HFFc6 (cell line): ENCODE measurements at places on chromosomes 7 and 10.
A peak's percentile ranks its signal among the peaks of the same experiment; 100 is the strongest.

- DNase-seq, result no peak
Observed at GRCh38 chr7:159064121-159064815, 80.4 kb downstream of the VIPR2 start.

GRCh38 chr10:77835669-77836086 is 90.9 kb downstream of the DLG5 start:
- no peak for DNase-seq

DNA sequence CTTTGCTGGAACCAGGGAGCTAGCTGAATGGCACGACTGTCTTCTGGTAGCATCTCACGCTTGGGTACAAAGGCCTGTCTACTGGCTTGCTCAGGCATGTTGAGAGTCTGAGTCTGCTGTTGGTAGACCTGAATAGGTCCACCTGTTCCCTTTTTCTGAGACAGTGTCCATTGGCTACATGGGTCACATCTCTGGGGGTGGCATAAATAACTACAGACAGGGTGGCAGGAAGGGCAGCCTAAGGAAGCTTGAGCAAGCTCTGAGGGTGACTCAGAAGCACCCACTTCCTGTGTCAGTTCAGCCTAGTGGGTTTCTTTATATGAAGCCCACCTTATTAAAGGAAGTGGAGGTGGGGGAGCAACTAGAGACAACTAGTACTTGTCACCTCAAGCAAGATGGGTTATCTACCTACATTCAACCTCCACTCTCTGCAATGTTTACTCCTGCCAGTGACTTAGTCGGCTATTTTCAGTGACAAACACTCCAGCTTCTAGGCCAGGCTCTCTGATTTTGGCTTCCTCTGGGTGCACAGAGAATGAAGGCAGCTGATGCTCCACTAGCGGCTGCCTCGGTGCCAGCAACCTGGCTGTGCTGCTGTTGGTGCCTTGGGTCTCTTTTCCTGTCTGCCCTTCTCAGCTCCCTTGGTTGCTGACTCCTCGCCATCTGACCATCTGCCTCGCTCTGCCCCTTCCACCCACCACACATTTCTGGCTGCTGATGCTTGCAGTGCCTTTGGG is 5.7 kb upstream of the ZYX start:
- no peak for DNase-seq

DNA sequence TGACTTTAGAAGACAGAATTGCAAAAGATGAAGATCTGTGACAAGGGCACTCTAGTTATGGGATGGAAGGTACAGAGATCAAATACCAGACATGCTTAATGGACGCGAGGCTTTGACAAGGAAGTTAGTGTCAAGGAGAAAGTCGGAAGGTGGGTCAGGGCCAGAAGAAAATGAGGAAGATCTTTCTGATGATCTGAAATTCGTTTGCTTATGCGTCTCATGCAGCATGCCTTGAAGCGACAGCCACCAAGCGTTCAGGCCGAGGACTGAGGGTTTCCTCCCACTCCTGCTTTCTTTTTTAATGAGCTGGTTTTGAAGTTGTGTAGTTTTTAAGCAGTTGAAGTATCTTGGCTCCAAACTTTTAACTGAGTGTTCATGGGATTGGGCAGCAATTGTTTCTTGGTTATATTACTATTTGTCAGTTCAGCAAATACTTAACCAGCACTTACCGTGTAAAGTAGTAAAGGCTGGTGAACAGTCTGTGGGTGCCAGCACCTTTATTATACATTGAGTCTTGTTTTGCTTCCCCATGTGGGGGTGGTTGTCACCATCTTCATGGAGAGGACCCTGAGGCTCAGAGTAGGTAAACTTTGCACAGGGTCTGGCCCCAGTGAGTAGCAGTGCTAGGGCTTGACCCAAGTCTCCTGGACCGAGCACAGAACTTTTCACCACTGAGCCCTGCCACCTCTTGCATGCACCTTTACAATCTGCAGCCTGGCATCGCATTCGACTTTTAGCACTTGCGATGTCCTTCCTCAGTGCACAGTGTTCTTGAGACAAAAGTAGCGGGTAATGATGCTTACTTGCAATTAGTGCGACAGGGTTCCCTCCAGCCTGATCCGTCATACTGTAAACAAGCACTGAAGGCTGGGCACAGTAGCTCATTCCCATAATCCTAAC is 14.3 kb upstream of the BHLHA15 start:
- DNase-seq, result no peak

DNA sequence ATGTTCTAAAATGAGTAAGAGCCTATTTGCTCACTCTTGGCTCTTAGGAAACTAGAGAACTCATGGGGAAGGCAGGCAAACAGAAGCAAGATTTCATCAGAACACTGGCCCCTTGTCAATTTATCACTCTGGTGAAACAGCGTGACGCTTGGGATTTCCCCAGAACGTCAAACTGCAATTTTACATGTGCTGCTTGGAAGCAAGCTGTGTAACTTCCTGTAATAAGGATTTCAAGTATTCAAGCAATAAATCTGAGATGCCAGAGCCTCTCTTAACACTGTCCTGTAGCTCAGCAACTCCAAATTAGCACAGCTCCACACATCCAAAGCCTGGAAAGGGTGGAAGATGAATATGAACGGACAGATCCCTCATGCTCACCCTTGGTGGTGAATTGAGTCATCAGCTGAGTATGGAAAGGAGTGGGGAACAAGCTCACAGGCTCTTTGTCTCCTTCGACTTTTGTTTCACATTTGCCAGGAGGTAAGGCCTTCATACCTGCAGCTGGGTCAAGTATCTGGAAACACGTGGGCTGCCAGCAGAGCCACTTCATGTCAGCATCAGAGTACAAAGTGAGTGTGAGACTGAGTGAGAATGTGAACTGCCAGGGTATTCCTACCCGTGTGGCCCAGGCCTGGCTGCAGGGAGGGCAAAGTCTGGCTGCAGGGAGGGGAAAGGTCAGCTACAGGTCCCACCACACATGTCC is 140.4 kb upstream of the NAMPT start:
- DNase-seq, result peak; percentile 96

DNA sequence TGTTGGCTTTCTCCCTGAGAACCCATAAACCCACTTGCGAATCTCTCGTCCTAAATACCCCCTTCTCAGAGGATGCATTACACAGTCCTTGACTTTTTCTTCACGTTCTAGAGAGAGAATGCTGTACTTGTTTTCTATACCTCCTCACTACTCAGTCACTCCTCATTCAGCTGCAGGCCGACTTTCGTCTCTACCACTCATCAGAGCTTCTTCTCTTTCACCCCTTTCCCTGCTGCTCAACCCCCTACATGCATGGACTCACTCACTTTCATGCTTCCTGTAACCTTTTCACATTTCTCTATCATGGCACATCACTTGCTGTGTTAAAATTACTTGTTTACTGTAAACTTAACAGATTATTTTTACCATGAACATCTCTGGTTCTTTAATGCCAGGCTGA is 19.8 kb downstream of the MDFIC start:
- DNase-seq, result no peak
